ENCODE measurements at places on chromosomes 12 and 14. TPM values are rescaled to one million over a fixed set of nuclear protein-coding genes. Genes with fewer than 3 reads are reported as not detected.
A peak's percentile ranks its signal among the peaks of the same experiment; 100 is the strongest.

GRCh38 chr12:47709237-47709636 lies 3.4 kb upstream of the RPAP3 start:
- DNase-seq: no peak

DNA sequence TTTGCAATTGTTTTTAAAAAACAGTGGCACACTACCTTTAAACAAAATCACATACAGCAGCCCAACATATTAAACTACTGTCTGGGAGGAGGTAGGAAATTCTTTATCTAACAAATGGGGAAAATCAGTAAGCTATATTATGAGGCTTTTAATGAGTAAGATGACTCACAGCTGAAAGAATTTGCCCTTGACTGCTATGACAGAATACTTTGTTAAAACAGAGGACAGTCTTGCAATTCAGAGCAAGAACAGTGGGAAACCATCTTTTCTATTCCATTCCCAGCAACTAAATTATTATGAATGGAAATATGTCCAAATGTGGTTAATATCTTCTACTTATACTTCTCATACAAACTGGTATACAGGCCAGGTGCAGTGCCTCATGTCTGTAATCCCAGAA lies 49.2 kb upstream of the SGPP1 start:
- DNase-seq: no peak

DNA sequence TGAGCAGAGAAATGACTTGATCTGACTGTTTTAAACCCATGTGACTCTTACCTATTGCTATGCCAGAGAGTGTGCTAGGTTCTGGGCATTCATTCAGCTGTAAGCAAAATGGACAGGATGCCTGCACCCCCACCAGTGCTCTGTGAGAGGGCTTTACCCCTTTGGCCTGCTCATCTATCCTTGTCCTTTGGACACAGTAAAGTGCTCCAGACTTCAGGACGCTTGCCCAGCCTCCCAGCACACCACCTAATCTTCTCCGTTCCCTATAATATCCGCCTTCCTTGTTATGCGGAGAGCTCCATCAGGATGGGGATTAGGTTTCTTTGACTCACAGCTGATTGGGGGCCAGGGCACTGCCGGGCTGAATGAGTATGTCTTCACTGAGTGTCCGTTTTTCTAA lies 4.4 kb upstream of the ZNF839 start:
- no peak for DNase-seq

The SETD1B gene
- polyA plus RNA-seq: 8.0 TPM

- DNase-seq: no peak
These were observed 72.7 kb downstream of the EFCAB11 start for GRCh38 chr14:89881839-89882238.

The HOXC6 gene
- 15.7 TPM for polyA plus RNA-seq

The FAM222A gene
- 5.2 TPM for polyA plus RNA-seq

- DNase-seq: no peak
These were observed 57.9 kb upstream of the STK38L start for GRCh38 chr12:27186022-27186839.

The KLHL33 gene
- 1.1 TPM for polyA plus RNA-seq

DNA sequence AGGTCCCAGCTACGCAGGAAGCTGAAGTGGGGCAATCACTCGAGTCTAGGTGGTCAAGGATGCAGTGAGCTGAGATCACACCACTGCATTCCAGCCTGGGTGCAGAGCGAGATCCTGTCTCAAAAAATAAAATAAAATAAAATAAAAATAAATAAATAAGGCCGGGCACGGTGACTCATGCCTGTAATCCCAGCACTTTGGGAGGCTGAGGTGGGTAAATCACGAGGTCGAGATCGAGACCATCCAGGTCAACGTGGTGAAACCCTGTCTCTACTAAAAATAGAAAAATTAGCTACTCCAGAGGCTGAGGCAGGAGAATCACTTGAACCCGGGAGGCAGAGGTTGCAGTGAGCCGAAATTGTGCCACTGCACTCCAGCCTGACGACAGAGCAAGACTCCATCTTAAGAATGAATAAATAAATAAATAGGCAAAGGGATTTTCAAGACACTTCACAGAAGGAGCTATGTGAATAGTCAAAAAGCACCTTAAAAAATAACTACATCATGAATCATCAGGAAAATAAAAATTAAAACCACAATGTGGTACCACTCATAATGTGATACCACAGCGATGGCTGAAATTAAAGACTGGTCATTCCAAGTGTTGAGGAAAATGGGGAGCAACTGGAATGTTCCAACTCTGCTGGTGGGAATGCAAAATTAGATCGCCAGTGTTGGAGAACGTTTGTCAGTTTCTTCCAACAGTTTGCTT lies 92.9 kb upstream of the TBX3 start:
- no peak for DNase-seq

The NAV3 gene
- 19.1 TPM for polyA plus RNA-seq

- peak; percentile 63 for DNase-seq
These were observed 16.4 kb upstream of the KERA start for GRCh38 chr12:91074154-91074709.

The HHIPL1 gene
- 2.5 TPM for polyA plus RNA-seq

- DNase-seq: no peak
These were observed 122.2 kb downstream of the APAF1 start for GRCh38 chr12:98767248-98767647.

The SLC6A15 gene
- 2.0 TPM for polyA plus RNA-seq

- no peak for DNase-seq
These were observed 16.9 kb downstream of the MMP17 start for GRCh38 chr12:131845121-131845520.

DNA sequence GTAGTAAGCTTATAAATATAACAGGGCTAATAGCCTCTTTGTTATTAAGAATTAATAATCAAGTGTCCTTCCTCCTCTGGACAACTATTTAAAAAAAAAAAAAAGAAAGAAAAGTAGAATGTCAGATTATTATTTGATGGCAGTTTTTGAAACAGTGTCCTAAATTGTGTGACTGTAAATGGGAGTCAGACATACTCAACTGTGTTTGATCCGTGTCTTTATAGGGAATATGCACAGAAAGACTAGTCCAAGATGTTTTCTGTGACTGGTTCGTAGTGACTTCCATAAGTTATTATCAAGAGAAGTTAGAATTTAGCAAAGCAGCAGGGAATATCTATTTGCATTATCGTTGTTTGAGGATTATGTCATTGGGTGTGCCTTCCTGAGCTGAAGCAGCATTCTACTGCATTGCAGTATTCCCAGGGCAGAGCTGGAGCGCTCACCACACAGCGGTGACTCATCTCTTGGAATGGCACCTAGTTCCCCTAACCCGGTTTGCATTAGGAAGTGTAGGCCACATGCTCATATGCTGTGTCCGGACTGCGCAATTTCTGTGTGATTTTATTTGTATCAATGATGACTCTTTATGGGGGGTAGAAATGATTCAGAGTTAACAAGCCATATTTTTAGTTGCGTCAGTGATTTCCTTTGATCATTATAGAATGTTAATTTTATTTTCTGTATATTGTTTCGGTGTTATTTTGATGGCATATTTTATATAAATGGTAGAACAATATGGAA lies 7.9 kb downstream of the DYNC1H1 start:
- peak; percentile 88 for DNase-seq

DNA sequence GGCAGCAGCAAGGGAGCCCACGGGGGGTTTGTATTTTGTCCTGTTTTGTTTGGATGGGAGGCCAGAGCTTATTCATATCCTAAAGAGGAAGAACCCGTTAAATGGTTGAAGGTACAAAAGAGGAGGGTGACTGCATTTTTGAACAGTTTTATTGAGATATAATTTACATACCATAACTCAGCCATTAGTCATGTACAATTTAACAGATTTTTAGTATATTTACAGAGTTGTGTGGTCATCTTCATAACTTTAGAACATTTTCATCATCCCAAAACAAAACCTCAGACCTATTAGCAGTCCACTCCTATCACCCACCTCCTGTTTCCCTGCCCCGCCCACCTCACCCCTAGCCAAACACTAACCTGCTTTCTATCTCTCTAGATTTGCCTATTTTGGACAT lies 12.6 kb downstream of the NRDE2 start:
- DNase-seq: no peak

DNA sequence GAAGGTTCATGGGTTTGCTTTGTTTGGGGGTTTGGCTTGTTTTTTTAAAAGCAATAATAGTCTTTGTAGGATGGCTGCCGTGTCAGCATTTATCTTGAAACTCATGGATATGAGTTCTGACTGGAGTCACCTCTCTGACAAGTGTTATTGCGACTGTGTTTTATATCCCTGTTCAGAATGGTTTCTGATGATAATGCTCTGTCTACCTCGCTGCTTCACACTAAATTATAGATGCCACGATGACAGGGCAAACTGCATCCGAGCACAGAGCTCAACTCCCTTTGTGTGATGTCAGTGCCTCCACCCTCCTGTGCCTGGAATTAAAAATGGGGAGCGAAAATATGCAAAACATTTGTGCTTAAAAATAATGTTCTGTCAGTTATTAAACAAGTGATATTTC lies 250.8 kb downstream of the EGLN3 start:
- no peak for DNase-seq

GRCh38 chr14:59281609-59282377 lies 93.3 kb downstream of the DAAM1 start:
- DNase-seq: peak; percentile 50

GRCh38 chr12:26266881-26267280 lies 71.5 kb downstream of the SSPN start:
- no peak for DNase-seq

DNA sequence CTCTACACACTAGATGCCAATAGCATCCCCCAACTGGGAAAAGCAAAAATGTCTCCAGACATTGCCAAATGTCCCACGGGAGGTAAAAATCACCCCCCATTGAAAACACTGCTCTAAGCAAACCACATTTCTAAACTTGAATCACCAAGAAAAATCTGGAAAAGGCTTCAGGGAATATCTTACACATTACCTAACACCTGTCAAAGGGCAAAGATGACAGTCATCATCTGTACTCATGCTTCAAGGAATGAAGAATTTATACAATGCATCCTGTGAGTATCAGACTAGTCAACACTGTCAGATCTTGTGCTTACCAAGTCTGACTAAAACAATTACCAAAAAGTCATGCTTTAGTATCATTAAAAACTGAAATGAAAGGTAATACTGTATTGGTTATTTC lies 161.6 kb upstream of the SOX5 start:
- DNase-seq: no peak

- DNase-seq: peak; percentile 79
These were observed 2.4 kb upstream of the NAB2 start for GRCh38 chr12:57086493-57087009.

DNA sequence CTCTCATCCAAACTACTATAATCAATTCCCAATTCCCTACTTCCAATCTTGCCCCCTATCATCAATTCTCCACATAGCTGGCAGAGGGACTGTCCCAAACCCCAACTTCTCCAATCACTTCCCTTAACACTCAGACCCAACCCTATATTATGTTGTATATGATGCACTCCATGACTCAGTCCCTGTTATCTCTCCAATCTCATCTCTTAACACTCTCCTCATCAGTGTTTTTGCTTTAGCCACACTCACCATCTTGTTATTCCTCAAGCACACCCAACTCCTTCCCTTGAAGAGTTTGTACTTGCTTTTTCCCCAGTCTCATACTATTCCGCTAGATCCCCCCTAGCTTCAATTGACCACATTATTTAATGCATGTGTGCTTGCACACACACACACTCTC lies 4.9 kb downstream of the RHOJ start:
- DNase-seq: no peak

The TECPR2 gene
- 14.1 TPM for polyA plus RNA-seq

DNA sequence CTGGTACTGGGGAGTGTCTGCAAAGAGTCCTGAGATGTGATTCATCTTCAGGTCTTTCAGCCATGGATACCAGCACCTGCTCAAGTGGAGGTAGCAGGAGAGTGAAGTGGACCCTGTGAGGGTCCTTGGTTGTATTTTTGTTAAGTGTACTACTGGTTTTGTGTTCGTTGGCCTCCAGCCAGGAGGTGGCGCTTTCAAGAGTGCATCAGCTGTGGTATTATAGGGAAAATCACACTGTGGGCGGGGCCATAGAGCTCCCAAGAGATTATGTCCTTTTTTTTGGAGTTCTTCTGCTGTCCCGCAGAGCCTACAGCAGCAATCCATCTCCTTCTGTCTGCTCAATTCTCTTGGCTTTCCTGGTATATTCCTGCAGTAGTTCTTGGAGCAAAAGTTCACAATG lies 66.8 kb downstream of the SPATA7 start:
- no peak for DNase-seq

GRCh38 chr12:79567175-79567563 lies 123.6 kb downstream of the PAWR start:
- DNase-seq: no peak

DNA sequence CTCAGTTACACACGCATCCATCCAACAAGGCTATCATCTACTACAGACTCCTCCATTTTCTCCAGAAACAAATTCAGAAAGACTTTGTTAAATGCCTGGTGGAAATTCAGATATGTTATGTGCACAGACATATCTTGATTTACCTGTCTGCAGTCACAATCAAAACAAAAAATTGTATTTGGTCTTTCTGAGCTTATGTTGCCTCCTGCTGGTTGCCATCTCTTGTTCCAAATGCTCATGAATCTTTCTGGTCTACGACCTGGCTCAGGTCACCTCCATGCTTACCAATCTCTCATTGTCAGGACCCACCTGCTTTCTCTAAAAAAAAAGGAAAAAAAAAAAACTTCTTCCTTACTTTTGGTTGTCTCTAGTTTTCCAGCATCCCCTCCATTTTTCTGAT lies 169.2 kb upstream of the PLXNC1 start:
- DNase-seq: no peak

GRCh38 chr12:88889326-88890110 lies 309.2 kb upstream of the KITLG start:
- DNase-seq: no peak

- DNase-seq: no peak
These were observed 73.6 kb upstream of the ELK3 start for GRCh38 chr12:96120359-96121100.

- no peak for DNase-seq
These were observed 5.1 kb upstream of the OAS2 start for GRCh38 chr12:112973011-112973735.

The CLBA1 gene
- polyA plus RNA-seq: 5.0 TPM

DNA sequence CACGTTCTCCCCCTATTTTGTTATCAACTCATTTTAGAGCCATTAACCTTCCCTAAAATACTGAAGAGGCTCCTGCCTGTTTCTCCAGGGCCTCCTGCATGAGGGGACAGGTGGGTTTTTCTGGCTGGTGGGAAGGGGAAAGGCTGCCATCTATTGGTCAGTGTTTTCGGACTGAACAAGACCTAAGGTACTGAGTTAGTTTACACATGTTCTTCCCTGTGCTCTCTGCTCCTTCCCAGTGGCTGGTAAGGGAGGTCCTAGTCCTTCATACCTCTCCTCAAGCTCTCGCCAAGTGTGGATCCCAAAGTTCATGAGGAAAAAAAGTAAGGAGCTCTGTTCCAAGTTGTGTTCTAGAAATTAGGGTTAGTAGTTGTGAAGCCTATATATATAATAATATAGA lies 357.5 kb downstream of the FSCB start:
- DNase-seq: peak; percentile 7

DNA sequence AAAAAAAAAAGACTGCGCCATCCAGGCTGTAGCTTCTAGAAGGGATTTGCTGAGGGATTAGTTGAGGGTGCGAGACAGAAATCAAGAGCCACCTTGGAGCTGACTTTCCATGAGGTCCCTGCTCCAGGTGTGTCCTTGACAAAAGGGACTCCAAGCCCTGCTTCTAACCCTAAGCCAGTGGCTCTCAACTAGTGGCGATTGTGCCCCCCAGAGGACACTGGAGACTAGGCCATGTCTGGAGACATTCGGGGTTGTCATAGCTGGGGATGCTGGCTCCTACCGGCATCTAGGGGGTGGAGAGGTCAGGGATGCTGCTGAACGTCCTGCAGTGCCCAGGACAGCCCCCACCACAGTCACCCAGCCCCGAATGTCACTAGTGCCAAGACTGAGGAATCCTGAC lies 40.6 kb downstream of the SPRING1 start:
- DNase-seq: no peak
